ENCODE measurements at places on chromosomes 5 and 9. TPM values are rescaled to one million over a fixed set of nuclear protein-coding genes. Genes with fewer than 3 reads are reported as not detected.

DNA sequence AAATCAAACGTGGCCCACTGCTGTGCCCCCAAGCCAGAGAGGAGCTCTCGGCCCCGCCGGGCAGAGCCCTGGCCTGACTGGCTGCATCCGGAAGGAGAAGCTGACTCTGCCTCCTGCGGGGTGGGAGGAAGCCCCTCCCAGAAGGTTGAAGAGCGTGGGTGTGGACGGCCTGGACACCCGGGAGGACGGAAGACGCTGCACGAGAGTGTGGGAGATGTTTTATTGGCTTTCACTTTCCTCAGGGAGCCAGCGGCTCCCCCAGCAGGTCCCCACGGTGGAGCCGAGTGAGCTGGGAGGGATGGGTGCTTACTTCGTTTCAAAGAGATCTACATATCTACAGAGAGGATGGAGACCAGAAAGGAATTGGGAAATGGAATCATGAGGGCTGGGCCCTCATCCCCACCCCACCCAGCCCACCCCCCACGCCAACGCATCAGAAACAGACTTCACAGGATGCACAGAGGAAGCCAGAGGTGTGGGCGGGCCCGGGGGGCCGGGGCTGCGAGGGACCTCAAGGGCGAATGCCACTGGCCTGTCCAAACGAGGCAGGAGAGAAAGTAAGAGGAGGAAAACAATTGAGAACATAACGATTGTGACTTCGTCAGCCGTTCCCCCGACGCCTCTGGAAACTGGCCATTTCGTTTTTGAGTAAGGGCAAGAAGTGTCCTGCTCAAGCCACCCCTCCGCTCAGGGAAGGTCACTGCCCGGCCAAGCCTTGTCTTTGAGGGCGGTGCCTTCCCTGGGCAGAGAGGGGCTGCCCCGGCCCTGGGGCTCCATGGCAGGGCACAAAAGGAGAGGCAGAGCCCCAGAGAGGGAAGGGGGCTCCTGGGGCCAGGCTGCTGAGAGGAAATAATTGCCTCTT, 32.1 kb downstream of the FAM163B start:
- no peak for DNase-seq

DNA sequence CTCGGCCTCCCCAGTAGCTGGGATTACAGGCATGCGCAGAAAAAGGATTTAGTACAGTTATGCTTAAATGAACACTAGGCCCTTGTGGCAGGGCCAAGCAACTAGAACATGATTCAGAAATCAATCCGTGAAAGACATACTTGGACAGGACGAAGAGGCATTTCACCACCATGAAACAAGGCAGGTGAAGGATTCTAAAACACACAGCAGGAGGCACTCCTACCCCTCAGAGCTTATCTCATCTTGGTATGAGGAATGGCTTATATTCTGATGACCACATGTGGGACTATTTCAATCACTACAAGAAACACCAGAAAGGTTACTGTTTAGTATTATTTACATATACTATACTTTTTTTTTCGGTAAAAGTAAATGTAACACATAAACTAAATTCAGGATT, 15.7 kb downstream of the OR2S2 start:
- DNase-seq, result no peak

The RORB gene
- not detected for total RNA-seq

GRCh38 chr5:98461485-98461884, 312.0 kb upstream of the RGMB start:
- DNase-seq, result no peak

- DNase-seq, result peak; percentile 51
Observed at GRCh38 chr5:76831110-76831452, 12.3 kb downstream of the F2RL1 start.
